Large intestine (tissue), 12 donors: ENCODE measurements at places on chromosomes 5 and 9. TPM values are rescaled to one million over a fixed set of nuclear protein-coding genes. Genes with fewer than 3 reads are reported as not detected.

- no peaks in the 10 kb centered on the region for H3K27me3 ChIP-seq
- H3K4me1 ChIP-seq: no peaks in the 10 kb centered on the region
- no peaks in the 10 kb centered on the region for H3K36me3 ChIP-seq
These were observed 120.5 kb upstream of the MAST4 start for GRCh38 chr5:66475731-66476130.

DNA sequence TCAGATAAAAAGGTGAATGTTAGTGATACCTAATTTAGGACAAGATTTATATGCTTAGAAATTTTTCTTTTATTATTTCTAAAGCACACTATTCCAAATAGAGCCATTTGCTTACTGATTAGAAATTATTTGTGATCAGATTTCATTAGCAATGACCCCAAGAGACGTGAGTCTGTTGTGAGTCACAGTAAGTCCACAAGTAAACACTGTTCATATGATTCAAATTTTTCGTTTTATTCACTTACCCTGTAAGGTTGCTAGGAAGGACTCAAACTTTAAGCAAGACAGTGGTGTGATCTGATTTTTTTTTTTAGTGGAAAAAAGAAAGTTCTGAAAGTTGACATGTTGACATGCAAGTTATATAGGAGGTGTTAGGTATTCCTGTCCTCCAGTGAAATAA, 1.2 kb downstream of the CARD6 start:
- no peaks in the 10 kb centered on the region for H3K36me3 ChIP-seq
- DNase-seq: no peak
- no peak overlapping the region for H3K27ac ChIP-seq
- no peak overlapping the region for H3K4me3 ChIP-seq
- H3K4me1 ChIP-seq: no peaks in the 10 kb centered on the region

DNA sequence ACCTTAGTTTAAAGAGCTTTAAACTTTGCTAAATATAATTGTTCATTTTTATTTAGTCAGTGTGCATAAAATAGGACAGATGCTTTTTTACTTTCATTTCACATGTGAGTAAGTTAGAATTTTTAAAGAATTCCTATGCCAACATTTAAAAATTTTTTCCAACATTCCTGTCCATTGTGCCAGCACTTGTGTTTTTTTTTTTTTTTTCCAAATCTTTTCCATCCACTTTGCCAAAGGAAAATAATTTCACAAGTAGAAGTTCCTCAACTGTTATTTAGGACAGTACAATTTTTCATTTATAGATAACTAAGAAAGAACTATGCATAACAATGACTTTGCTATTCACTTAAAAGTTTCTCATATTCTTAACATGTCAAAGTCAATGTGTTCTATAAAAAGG, 189.5 kb downstream of the ADAMTS6 start:
- no peak overlapping the region for H3K4me3 ChIP-seq
- H3K27me3 ChIP-seq: no peaks in the 10 kb centered on the region
- H3K36me3 ChIP-seq: no peaks in the 10 kb centered on the region
- no peak overlapping the region for H3K27ac ChIP-seq

- H3K36me3 ChIP-seq: no peaks in the 10 kb centered on the region
- H3K27me3 ChIP-seq: no peaks in the 10 kb centered on the region
- DNase-seq: no peak
- H3K4me3 ChIP-seq: no peak overlapping the region
- H3K4me1 ChIP-seq: no peaks in the 10 kb centered on the region
These were observed 49.7 kb upstream of the FST start for GRCh38 chr5:53430618-53431252.

SCGB3A2 gene
- polyA plus RNA-seq: not detected

- H3K27ac ChIP-seq: peak within 1 kb of the TSS; percentile 96
- H3K4me1 ChIP-seq: peaks cover 10% of the 10 kb centered on the region
- DNase-seq: peak; percentile 88
- peaks cover 2% of the 10 kb centered on the region for H3K36me3 ChIP-seq
- peak within 1 kb of the TSS; percentile 78 for H3K4me3 ChIP-seq
These were observed at the start of the genes SMIM27 and TOPORS for GRCh38 chr9:32552172-32552872. SMIM27 (plus strand) TSS chr9:32552327; CDS start chr9:32552435, 108 bp downstream. TOPORS (minus strand) TSS chr9:32552586; CDS start chr9:32552436, 150 bp downstream.

LCN9 gene
- polyA plus RNA-seq: not detected

- no peak overlapping the region for H3K27ac ChIP-seq
- no peak for DNase-seq
- no peaks in the 10 kb centered on the region for H3K4me1 ChIP-seq
These were observed 39.4 kb upstream of the CARTPT start for GRCh38 chr5:71679714-71680113.

DNA sequence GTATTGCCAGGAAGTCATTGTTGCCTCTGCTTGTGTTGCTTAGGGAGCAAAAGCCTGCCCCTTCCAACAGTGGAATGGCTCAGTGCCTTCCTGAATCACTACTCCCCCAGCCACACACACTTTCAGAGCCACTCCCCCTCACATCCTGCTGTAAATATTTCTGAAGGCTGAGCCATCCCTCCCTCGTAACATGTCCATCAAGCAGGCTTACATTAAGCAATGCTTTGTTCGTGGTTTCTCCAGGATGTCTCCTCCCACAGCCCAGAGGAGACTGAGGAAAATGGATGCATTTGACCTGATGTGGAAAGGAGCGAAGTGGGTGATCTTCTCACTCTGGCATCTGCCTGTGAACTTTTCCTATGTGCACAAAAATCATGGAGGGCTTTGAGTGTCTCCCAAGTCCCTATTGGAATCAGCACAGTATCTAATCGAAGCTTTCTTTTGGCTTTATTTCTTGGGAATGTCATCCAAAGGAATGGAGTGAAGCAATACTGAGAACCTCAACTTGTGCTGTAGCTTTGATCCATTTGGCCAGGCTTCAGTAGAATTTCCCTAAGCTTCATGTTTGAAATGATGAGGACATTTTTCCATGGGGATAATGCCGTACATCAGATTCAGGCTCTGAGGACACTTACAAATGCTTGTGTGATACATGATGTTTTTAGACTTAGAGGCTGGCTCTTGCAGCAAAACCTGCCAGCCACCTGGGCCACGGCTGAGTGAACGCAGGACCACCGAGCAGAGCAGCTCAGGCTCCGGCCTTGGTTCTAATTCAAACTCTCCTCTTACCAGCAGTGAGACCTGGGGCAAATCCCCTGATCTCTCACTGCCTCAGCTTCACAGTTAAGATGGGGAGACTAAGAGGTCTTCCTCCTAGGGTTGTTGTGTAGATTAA, 389.1 kb downstream of the ENC1 start:
- no peaks in the 10 kb centered on the region for H3K27me3 ChIP-seq
- no peak overlapping the region for H3K4me3 ChIP-seq
- H3K27ac ChIP-seq: peak overlapping the region; percentile 6
- peak; percentile 76 for DNase-seq

- H3K36me3 ChIP-seq: peaks cover 25% of the 10 kb centered on the region
- H3K4me1 ChIP-seq: peaks cover 6% of the 10 kb centered on the region
- no peak for DNase-seq
- no peak overlapping the region for H3K27ac ChIP-seq
These were observed 6.0 kb downstream of the PUM3 start for GRCh38 chr9:2837915-2838314.

C5orf46 gene
- not detected for polyA plus RNA-seq

GRCh38 chr9:134897584-134898170, 17.1 kb downstream of the FCN2 start:
- no peak for DNase-seq
- H3K4me1 ChIP-seq: no peaks in the 10 kb centered on the region
- no peaks in the 10 kb centered on the region for H3K27me3 ChIP-seq
- H3K4me3 ChIP-seq: no peak overlapping the region
- no peaks in the 10 kb centered on the region for H3K36me3 ChIP-seq
- no peak overlapping the region for H3K27ac ChIP-seq

DNA sequence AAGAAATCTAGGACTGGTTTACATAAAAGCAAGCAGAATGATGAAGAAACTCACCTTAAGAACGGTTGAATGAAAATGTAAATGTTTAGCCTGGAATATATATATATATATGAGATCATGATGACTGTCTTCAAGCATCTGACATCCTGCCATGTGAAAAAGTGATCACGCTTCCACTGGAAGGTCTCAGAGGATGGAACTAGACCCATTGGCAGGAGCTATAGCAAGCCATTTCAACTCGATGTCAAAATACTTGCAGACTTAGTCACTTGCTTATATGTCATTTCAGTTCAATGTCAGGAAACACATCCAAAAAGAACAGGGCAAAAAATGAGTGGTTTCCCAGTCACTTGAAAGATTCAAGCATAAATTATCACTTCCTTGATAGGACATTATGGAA, 22.2 kb upstream of the TMEM161B start:
- no peak overlapping the region for H3K4me3 ChIP-seq
- no peak for DNase-seq
- no peak overlapping the region for H3K27ac ChIP-seq
- H3K27me3 ChIP-seq: no peaks in the 10 kb centered on the region
